Activated T-helper 17 cell treated with anti-CD3 and anti-CD28 coated beads, Interleukin-2, amount 50 U/mL, for 72 hours (primary cell): ENCODE measurements at places on chromosomes 11 and 22. TPM values are rescaled to one million over a fixed set of nuclear protein-coding genes. Genes with fewer than 3 reads are reported as not detected.

The BIRC3 gene
- total RNA-seq = 124 TPM

The CARD18 gene
- total RNA-seq = not detected

The OR51B2 gene
- 0.29 TPM for total RNA-seq

The CATSPER1 gene
- total RNA-seq = not detected

The SCGB1A1 gene
- total RNA-seq = not detected

The LGR4 gene
- total RNA-seq = 1.4 TPM

The TRPM5 gene
- total RNA-seq = not detected

The ADAMTS8 gene
- total RNA-seq = not detected

The SUSD2 gene
- 1.5 TPM for total RNA-seq

The OR5P2 gene
- not detected for total RNA-seq

The WBP2NL gene
- total RNA-seq = 0.50 TPM

The MYOD1 gene
- not detected for total RNA-seq

The UPB1 gene
- not detected for total RNA-seq

The C11orf87 gene
- not detected for total RNA-seq

The PYGM gene
- total RNA-seq = 4.7 TPM

The NCR3LG1 gene
- total RNA-seq = 0.95 TPM

The ELFN2 gene
- 0.24 TPM for total RNA-seq

The C11orf91 gene
- not detected for total RNA-seq

The CALCA gene
- total RNA-seq = not detected

The FGF4 gene
- not detected for total RNA-seq

The NKAPD1 gene
- 20.2 TPM for total RNA-seq

The CLDN5 gene
- 0.13 TPM for total RNA-seq

The KREMEN1 gene
- 0.40 TPM for total RNA-seq

The BLID gene
- not detected for total RNA-seq

The XRRA1 gene
- total RNA-seq = 41.0 TPM

The KCNQ1OT1 gene
- total RNA-seq = 0.64 TPM

The GPR83 gene
- 0.11 TPM for total RNA-seq

The HSD17B12 gene
- 32.2 TPM for total RNA-seq

The MMP8 gene
- total RNA-seq = not detected

The LMO1 gene
- total RNA-seq = not detected

The SCGB1D2 gene
- not detected for total RNA-seq

The RCOR2 gene
- not detected for total RNA-seq

The DCHS1 gene
- 0.26 TPM for total RNA-seq

The APOA1 gene
- 0.37 TPM for total RNA-seq

The SDF2L1 gene
- 48.5 TPM for total RNA-seq

The RAG1 gene
- total RNA-seq = 0.13 TPM

The OR5D13 gene
- not detected for total RNA-seq

The THY1 gene
- 1.1 TPM for total RNA-seq

The GSTT2 gene
- 0.29 TPM for total RNA-seq

The DSCAML1 gene
- not detected for total RNA-seq

The FOLH1 gene
- not detected for total RNA-seq

The SLC25A17 gene
- total RNA-seq = 19.4 TPM

The ACR gene
- total RNA-seq = not detected

The RNF215 gene
- 10.7 TPM for total RNA-seq

The SMTNL1 gene
- total RNA-seq = not detected

The OR51I1 gene
- total RNA-seq = not detected

The RAB38 gene
- 1.9 TPM for total RNA-seq

The GRAMD1B gene
- total RNA-seq = 78.3 TPM

The THAP12 gene
- 39.6 TPM for total RNA-seq
